ENCODE measurements at places on chromosomes 2 and 18. TPM values are rescaled to one million over a fixed set of nuclear protein-coding genes. Genes with fewer than 3 reads are reported as not detected.

DNA sequence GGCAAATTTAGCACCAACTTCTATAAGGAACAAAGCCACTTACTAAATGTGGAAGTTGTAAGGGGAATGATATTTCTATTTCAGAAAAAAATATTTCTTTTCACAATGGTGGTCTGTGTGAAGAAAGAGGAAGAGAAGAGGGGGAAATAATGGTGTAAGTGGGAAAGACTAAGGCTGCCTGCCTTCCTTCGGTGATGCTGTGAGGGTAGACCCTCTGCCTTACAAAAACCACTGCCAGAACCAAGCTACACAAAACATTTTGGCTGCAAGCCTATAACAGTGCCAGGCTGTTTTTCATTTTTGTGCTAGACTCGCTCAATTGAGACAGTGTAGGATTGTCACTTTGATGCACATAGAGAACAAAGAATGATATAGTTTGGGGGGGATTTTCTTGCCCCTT, 286.6 kb downstream of the ZEB2 start:
- no peak overlapping the region for H3K27ac ChIP-seq
- H3K27me3 ChIP-seq: no peaks in the 10 kb centered on the region
- DNase-seq: no peak

- H3K27ac ChIP-seq: peak overlapping the region; percentile 94
- no peak for DNase-seq
- H3K36me3 ChIP-seq: no peaks in the 10 kb centered on the region
Observed at GRCh38 chr2:121529439-121530211, 1.1 kb upstream of the RNU4ATAC start.

DNA sequence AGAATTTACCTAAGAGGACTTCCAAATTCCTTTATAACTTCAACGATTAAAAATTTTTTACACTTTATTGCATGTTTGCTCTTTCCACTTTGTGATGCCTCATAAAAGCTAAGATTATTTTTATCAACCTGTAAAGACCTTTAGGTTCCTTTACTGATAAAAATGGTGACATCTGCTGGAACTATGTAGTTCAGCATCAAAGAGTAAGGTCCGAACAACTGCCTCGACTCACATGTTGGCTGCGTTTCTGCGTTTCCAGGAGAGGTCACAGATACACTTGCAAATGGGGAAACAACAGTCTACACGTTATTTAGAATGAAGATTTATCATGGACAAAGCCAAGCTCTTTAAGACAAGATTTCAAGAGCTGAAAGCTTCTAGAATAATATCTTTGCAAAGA, 18.8 kb upstream of the TMX3 start:
- peaks cover 16% of the 10 kb centered on the region for H3K27me3 ChIP-seq
- DNase-seq: no peak
- H3K27ac ChIP-seq: no peak overlapping the region
- H3K4me3 ChIP-seq: no peak overlapping the region

DNA sequence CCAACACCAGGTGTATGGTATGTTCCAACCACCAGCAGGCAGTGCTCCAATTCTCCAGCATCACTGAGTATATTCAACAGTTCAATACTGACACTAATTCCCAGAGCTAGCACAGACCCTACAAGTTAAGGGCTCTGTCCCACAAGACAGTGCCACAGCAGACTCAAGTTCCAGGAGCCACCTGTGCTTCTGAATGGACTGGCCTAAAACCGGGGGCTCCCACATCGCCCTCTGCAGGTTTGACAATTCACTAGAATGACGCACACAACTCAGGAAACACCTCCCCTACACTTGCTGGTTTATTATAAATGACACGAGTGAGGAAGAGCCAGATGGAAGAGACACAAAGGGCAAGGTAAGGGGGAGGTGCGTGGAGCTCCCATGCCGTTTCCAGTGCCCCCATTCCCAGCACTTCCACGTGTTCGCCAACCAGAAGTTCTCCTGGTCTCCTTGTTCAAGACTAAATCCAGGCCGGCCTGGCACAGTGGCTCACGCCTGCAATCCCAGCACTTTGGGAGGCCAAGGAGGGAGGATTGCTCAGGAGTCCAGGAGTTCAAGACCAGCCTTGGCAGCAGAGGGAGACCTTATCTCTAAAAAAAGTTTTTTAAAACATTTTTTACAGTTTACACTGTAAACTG, 12.2 kb upstream of the ATP6V1B1 start:
- peaks cover 6% of the 10 kb centered on the region for H3K36me3 ChIP-seq
- peaks cover 22% of the 10 kb centered on the region for H3K27me3 ChIP-seq
- no peak overlapping the region for H3K27ac ChIP-seq
- H3K4me3 ChIP-seq: no peak overlapping the region

GRCh38 chr2:238925281-238925680, 77.4 kb downstream of the TWIST2 start:
- H3K4me1 ChIP-seq: peaks cover 12% of the 10 kb centered on the region
- H3K27ac ChIP-seq: no peak overlapping the region
- DNase-seq: no peak
- H3K4me3 ChIP-seq: no peak overlapping the region

GRCh38 chr2:206245265-206245672, 29.2 kb upstream of the ZDBF2 start:
- no peaks in the 10 kb centered on the region for H3K36me3 ChIP-seq
- DNase-seq: no peak
- H3K27me3 ChIP-seq: no peaks in the 10 kb centered on the region
- H3K4me1 ChIP-seq: peaks cover 11% of the 10 kb centered on the region

DNA sequence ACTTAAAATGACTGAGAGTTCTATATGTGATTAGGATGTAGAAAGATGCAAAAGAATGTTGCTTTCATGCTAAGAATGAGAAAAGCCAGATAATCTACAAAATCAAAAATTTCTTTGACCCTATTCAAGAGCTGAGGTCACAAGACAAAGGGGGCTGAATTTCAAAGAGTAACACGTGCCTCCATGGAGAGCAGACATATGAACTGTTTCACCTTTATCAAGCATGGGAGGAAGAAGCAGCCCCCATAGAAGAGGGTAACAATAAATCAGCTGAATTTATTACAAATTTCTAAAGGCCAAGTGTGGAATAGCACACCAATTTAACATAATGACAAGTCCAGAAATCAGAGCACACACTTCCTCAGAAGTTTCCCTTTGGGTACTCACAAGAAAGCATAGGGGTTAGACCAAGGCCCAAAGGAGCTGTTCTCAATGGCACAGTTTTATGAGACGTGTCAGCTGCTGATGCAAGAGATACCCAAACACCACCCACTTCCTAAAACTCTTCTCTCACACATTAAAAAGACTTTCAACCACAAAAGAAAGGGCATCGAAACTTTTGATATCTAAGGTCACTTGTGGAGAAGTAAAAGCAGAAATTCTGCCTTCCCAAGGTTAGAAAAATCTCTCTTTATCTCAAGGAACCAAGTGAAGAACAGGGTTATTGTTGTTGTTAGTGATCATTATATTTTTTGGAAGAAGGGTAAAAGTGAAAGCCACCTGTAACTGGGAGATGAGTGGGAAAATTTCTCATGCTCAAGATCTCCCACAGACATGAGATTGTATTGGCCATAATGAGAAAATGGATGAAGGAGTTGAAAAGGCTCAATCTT, 950.1 kb downstream of the TRIB2 start:
- no peaks in the 10 kb centered on the region for H3K36me3 ChIP-seq
- no peaks in the 10 kb centered on the region for H3K4me1 ChIP-seq
- H3K4me3 ChIP-seq: no peak overlapping the region

- H3K27ac ChIP-seq: no peak overlapping the region
- H3K27me3 ChIP-seq: peaks cover 65% of the 10 kb centered on the region
- no peaks in the 10 kb centered on the region for H3K36me3 ChIP-seq
Observed at GRCh38 chr2:173397539-173397938, 42.9 kb downstream of the CDCA7 start.

- no peaks in the 10 kb centered on the region for H3K36me3 ChIP-seq
- H3K4me1 ChIP-seq: peaks cover 18% of the 10 kb centered on the region
- DNase-seq: peak; percentile 64
Observed at GRCh38 chr2:128638341-128639119, 319.9 kb upstream of the HS6ST1 start.

DNA sequence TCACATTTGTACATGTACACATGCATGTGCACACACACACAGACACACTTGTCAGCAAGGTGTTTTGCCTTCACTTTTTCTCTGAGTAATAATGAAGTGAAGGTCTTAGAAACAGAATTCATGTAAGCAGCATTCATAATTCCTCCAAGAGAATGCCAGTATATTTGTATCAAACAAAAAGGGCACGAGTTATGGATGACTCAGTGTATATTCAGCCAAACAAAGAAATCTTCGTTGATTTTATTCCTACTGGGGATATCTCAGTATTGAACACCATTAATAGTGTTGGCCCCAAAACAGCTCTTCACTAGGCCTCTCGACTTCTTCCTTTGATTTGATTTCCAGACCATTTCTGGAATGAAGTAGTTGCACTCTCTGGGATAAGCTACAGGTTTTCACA, 125.3 kb downstream of the PIK3C3 start:
- H3K4me1 ChIP-seq: no peaks in the 10 kb centered on the region
- H3K27ac ChIP-seq: no peak overlapping the region
- H3K4me3 ChIP-seq: no peak overlapping the region
- no peaks in the 10 kb centered on the region for H3K27me3 ChIP-seq
- DNase-seq: no peak
- peaks cover 21% of the 10 kb centered on the region for H3K36me3 ChIP-seq

DNA sequence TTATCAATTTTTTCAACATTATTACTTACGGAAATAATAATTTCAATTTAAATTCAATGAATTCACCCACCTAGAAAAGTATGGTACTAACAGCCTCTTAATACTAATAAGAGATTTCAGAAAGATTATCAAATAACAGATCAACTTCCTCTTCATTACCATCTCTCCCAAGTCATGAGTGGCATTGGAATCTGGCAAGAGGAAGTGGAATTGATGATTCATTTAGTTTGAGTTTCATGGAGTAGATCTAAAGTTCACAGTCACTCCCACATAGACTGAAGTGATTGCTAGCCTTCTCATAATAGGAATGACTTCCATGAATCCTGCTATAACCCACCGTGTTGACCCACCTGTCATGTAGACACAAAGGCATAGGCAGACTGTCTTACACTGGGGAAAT, 77.7 kb upstream of the WDR75 start:
- no peak overlapping the region for H3K27ac ChIP-seq
- H3K4me1 ChIP-seq: peaks cover 8% of the 10 kb centered on the region
- no peak for DNase-seq

DNA sequence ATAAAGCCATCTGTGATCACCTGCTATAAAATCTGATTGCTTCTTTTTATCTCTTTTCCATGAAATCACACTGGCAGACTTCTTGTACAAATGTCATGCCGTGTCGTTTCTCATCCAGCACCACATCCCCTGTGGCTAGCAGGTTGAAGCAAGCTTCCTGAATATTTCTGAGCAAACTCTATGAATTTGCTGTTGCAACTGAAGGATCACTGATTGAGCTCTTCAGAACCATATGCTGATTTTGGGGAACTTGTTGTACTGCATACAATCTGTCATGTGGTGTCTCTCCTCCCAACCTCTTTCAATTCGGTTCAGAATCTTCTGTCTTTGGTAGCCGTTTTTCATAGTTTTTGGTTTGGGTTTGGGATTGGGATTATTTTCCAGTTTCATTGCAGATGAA, 57.7 kb upstream of the RBMS1 start:
- DNase-seq: no peak
- no peaks in the 10 kb centered on the region for H3K36me3 ChIP-seq
- no peak overlapping the region for H3K27ac ChIP-seq
- H3K27me3 ChIP-seq: no peaks in the 10 kb centered on the region
- no peaks in the 10 kb centered on the region for H3K4me1 ChIP-seq
- H3K4me3 ChIP-seq: no peak overlapping the region

DNA sequence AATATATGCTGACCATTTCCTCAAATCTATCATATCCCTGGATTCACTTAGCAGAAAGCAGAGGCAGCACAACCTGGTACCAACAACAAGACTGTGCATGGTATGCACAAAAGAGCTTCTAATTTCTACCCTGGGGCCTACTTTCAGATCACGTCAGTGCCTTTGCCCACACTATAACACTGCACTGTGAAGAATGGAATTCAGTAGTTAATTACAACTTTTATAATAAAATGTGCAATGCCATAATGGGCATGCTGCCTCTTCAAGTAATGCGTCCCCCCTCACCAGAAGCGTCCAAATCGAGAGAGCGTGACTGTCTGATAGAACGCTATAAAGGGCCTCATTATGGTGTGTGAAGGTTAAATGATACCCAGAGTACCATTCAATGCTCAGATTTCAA, 328.1 kb upstream of the PKDCC start:
- no peaks in the 10 kb centered on the region for H3K27me3 ChIP-seq
- no peak overlapping the region for H3K27ac ChIP-seq
- DNase-seq: no peak
- no peaks in the 10 kb centered on the region for H3K36me3 ChIP-seq
- H3K4me3 ChIP-seq: no peak overlapping the region
- H3K4me1 ChIP-seq: peaks cover 32% of the 10 kb centered on the region

- no peaks in the 10 kb centered on the region for H3K27me3 ChIP-seq
- no peak overlapping the region for H3K4me3 ChIP-seq
- no peaks in the 10 kb centered on the region for H3K4me1 ChIP-seq
- no peak overlapping the region for H3K27ac ChIP-seq
- peaks cover 3% of the 10 kb centered on the region for H3K36me3 ChIP-seq
- DNase-seq: no peak
Observed at GRCh38 chr2:196372811-196373664, 201.7 kb upstream of the STK17B start.

GRCh38 chr2:211351987-211352386, 795.6 kb downstream of the CPS1 start:
- H3K4me3 ChIP-seq: no peak overlapping the region
- H3K4me1 ChIP-seq: no peaks in the 10 kb centered on the region
- no peaks in the 10 kb centered on the region for H3K27me3 ChIP-seq
- no peak overlapping the region for H3K27ac ChIP-seq

DNA sequence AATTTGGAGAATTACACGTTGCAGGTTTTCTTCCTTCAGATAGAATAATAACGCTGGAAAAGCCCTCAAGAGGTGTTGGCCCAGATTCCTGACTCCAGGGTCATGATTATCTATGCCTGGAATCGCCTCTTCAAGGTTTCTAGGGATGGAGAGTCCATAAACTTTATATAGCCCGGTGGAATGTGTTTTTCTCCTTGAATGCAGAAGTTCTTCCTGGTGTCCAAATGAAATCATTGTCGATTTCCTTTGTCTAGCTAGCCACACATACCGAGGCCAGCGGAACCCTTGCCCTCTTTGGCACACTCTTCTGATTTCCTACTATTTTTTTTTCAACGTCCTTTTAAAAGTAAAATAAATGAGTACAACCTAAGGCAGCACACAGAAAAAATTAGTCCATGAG, 117.8 kb downstream of the PID1 start:
- DNase-seq: no peak
- no peaks in the 10 kb centered on the region for H3K36me3 ChIP-seq
- no peak overlapping the region for H3K27ac ChIP-seq
- H3K4me3 ChIP-seq: no peak overlapping the region
- no peaks in the 10 kb centered on the region for H3K4me1 ChIP-seq

GRCh38 chr2:134623796-134624195, 95.0 kb downstream of the TMEM163 start:
- no peaks in the 10 kb centered on the region for H3K4me1 ChIP-seq
- no peaks in the 10 kb centered on the region for H3K36me3 ChIP-seq
- H3K4me3 ChIP-seq: no peak overlapping the region
- DNase-seq: no peak

Gene LRATD1
- 21.6 TPM for total RNA-seq

Gene IL18RAP
- 2.5 TPM for total RNA-seq

Gene IL37
- not detected for total RNA-seq

Gene TMEFF2
- total RNA-seq: 14.0 TPM

Gene EGR4
- 1.2 TPM for total RNA-seq

Gene DAW1
- total RNA-seq: not detected

Gene IL36RN
- 12.0 TPM for total RNA-seq

Gene CKAP2L
- 9.7 TPM for total RNA-seq

Gene TANC1
- total RNA-seq: 56.9 TPM

Gene ADRA2B
- total RNA-seq: 13.9 TPM

Gene MERTK
- 48.4 TPM for total RNA-seq

Gene TDRD15
- total RNA-seq: not detected

Gene EPC2
- 35.9 TPM for total RNA-seq

Gene NGEF
- 20.7 TPM for total RNA-seq

Gene INPP5D
- 40.8 TPM for total RNA-seq

Gene GALR1
- 0.07 TPM for total RNA-seq
